ENCODE measurements at places on chromosomes 1 and 21.

- peak; percentile 41 for DNase-seq
Observed at GRCh38 chr1:158087320-158087927, 93.3 kb upstream of the CD1D start.

GRCh38 chr1:87093286-87093685 is 178.9 kb downstream of the HS2ST1 start:
- no peak for DNase-seq

DNA sequence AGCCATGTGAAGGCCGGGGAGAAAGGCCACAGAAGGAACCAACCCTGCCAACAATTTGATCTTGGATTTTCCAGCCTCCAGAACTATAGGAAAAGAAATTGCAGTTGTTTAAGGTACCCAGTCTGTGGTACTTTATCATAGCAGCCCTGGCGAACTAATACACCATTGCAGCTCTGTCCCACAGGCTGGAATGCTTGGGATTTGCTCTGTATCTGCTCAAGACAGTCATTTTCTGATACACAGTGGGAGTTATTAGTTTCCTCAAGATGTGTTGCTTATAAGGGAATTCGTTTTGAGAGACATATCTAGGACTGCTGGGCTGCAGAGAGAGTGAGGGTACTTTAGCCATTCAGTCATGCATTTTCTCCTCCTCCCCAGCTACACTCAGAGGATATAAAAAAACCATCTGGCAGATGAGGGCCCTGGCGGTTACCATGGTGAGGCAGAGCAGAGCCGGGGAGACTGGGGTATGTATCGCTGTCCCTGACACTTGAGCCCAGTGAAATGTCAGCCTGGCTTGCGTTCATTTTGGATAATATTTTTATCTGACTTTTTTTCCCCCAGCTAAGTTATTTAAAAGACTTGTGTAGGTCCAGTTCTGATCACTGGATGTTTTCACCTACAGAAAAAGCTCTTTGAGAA is 104.6 kb downstream of the DIRAS3 start:
- DNase-seq: no peak

DNA sequence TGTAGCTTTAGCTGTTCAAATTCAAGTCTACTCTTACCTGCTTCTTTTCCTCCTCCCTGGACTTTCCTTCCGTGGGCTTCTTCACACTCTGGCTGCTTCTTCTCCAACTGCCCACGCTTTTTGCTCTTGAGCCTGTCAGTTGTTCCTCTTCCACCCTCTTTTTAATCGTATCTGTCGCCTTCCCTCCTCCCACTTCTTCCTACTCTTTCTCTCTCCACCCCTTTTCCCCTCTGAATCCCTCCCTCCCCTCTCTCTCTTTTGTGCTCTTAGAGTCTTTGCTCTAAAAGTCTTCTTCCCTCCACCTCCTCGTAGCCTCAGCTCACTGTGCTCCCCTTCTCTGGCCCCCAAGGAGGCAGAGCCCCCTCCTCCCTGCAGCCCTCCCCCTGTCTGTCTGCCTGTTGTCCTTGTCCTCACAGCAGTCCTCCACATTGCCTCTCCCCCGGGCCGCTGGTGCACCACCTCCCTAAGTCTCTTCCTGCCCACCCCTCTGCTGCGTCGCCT is 12.9 kb upstream of the GJA5 start:
- DNase-seq: no peak

DNA sequence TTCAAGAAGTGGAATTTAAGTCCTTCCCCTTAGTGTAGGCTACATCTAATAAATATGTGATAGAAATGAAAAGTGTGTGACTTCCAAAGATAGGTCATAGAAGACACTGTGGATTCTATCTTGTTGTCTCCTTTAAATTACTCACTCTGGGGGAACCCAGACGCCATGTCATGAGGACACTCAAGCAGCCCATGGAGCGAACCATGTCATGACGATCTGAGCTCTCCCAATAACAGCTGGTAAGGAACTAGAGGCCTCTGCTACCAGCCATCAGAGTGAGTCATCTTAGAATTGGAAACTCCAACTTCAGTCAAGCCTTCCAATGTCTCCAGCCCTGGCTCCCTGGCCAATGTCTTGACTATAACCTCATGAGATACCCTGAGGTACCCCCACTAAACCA is 6.3 kb downstream of the COA7 start:
- no peak for DNase-seq

DNA sequence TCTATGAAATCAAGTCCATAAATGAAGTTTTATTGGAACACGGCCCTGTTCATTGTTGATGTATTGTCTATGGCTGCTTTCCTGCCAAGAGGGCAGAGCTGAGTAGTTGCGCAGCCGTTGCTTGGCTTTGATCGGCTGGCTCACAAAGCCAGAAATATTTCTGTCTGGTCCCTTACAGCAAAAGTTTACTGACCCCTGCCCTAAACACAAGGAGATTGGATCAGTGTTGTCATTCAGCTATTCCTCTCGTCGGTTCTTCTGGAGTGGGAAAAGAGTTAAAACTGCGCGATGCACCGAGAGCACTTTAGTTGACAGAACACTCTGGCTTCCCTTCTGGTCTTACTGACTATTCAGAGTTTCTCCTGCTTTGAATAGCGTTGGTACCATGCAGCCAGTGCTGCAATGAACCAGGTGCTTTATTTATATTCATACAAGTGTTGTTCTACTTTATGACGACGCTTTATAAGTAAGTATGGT is 868 bp downstream of the ZBTB40 start:
- DNase-seq: no peak

All from non-pigmented ciliary epithelial cell (primary cell).